Retina (tissue), 1 donor: ENCODE measurements at places on chromosomes 6 and 20.

DNA sequence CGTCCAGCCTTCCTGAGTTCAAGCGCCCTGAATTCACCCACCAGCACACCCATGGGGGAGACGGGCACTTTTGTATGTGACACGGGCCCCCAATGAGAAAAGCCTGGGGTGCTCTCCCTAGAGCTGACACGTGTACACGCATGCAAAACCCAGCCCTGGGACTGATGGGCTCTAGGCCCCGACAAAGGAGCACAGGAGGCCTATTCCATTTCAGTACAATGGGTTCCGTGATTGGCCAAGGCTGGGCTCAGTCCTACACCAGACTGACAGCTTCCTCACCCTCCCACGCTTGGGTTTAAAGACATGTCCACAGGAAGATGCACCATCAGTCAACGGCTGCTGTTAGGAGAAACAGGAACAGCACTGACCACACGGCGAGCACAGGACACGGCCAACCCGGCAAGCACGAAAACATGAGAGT, 8.8 kb downstream of the ZBTB46 start:
- no peak for DNase-seq

GRCh38 chr6:107730106-107730505, 94.0 kb downstream of the SCML4 start:
- no peak for DNase-seq

GRCh38 chr6:15615802-15616201, 47.0 kb downstream of the DTNBP1 start:
- DNase-seq = no peak

- no peak for DNase-seq
Observed at GRCh38 chr20:59246691-59247400, 53.6 kb upstream of the EDN3 start.

DNA sequence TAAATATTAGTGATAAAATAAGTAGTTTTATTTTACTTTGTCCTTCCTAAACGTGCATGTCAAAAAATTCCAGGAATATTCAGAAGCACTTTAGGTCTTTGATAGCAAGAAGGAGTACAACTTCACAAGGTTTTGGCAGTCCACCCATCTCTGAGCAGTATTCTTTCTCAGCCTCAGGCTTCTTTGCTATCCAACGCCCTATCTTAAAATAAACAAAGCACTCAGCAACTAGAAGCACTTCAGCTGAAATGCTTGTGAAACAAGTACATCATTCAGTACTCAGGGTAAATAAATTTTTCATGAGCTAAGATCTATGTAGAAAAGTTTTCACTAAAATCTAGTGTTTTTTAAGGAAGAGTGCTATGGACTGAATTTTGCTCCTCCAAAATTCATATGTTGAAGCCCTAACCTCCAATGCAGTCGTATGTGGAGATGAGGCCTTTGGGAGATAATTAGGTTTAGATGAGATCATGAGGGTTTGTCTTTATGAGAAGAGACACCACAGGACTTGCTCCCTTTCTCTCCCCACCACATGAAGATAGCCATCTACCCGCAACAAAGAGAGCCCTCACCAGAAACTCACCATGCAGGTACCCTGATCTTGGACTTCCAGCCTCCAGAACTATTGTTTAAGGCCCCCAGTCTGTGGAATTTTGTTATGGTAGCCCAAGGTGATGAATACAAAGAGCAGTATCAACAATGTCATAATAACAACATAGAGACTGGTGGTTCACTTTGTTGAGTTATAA, 539.1 kb downstream of the TFAP2A start:
- no peak for DNase-seq

- no peak for DNase-seq
Observed at GRCh38 chr6:31397901-31398525, 5.4 kb upstream of the MICA start.

GRCh38 chr6:103326760-103327757, 1532.7 kb downstream of the HACE1 start:
- peak; percentile 74 for DNase-seq

GRCh38 chr6:111399626-111400025, 83.4 kb downstream of the REV3L start:
- no peak for DNase-seq

DNA sequence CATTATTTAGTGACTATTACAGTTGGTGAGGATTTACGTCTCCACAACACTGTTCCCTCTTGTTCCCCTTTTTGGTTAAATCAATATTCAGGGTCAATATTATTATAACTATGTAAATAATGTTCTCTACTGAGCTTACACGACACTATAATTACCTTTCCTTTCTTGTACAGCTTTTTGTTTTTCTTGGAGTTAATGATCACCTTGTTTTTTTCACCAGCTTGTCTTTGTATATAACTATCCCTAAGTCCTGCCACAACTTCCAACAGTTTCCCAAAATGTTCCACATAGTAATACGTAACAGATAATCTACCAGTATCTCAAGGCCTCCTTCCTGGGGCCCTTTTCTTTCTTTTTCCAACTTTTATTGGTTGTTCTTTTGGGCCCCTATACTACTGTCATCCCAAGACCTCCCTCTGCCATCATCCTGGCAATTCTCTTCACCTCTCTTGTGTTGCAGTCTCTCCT, 142.0 kb upstream of the SOX4 start:
- no peak for DNase-seq

GRCh38 chr6:39800034-39801032, 8.2 kb downstream of the DAAM2 start:
- DNase-seq = no peak

DNA sequence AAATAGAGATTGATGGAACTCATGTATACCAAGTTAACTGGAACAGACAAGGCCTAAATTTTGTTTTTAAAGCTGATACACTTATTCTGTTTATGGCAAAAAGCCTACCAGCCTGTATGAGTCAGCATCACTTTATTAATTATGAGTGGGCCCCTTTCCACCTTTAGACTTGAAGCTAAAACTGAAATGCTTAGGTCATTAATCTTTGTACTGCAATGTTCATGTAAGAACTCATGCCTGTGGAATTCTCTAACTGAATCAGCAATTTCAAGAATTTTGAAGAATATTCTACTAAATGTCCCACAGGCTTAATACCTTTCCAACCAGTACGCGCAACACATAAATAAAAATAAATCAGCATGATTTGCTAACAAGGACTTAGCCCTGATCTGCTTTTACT, 140.2 kb upstream of the PHACTR1 start:
- DNase-seq = no peak

GRCh38 chr6:135488023-135488422, 9.5 kb downstream of the AHI1 start:
- no peak for DNase-seq
